Activated CD4-positive, CD25-positive, alpha-beta regulatory T cell (primary cell): ENCODE measurements at places on chromosomes 4 and X.

DNA sequence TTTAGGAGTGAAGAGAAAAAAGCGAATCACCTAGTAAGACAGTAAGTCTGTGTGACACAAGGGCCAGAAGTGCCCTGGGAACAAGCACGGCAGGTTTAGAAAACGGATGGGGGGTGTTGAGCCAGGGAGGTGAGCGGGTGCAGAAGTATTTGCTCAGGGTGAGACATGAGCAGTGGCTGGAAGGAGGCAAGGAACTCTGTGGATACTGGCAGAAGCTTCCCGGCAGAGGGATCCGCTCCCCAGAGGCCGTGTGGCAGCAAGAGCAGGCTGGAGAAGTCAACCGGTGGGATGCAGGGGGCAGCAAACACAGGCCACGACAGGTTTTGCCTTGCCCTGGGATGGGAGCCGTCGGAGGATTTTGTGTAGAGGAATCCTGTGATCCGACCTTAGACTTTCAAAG, 2.3 kb upstream of the UVSSA start:
- DNase-seq = no peak

GRCh38 chr4:6751611-6752485, 30.7 kb upstream of the KIAA0232 start:
- DNase-seq = no peak

DNA sequence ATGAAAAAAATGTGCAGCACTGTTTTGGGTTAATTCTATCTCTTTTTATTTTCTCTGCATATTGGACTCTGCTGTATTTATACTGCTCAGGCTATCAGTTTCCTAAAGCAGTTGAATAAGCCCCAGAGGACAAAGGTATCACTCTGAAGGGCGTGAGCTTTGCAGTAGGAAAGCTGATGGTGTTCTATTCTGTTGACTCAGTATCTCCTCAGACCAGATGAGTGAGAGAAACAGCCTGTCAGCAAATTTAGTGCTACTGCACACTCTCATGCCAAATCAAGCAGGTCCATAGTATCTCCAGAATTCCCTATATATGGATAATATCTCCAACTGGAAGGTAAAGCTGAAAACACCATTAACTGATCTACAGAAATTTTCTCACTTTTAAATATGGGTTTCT, 132.3 kb upstream of the UGT8 start:
- no peak for DNase-seq

GRCh38 chr4:172813359-172813923, 355.2 kb upstream of the GALNT7 start:
- DNase-seq = no peak

DNA sequence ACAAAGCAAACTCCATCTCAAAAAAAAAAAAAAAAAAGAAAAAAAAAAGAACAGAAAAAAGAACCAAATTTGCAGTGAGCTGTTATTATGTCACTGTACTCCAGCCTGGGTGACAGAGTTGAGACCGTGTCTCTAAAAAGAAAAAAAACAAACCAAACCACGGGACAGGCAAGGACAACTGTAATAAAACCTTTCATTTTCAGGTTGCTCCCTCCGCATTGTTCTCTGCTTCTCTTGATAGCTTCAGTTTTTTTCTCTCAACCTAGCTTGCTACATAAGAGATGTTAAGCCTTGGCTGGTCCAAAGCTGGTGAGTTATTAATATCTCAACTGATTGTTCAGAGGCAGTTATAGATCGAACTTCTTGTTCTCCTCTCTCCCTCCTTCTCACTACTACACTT, 23.1 kb upstream of the ELF2 start:
- no peak for DNase-seq

- no peak for DNase-seq
Observed at GRCh38 chrX:1207496-1208025, 4.9 kb downstream of the CRLF2 start.

DNA sequence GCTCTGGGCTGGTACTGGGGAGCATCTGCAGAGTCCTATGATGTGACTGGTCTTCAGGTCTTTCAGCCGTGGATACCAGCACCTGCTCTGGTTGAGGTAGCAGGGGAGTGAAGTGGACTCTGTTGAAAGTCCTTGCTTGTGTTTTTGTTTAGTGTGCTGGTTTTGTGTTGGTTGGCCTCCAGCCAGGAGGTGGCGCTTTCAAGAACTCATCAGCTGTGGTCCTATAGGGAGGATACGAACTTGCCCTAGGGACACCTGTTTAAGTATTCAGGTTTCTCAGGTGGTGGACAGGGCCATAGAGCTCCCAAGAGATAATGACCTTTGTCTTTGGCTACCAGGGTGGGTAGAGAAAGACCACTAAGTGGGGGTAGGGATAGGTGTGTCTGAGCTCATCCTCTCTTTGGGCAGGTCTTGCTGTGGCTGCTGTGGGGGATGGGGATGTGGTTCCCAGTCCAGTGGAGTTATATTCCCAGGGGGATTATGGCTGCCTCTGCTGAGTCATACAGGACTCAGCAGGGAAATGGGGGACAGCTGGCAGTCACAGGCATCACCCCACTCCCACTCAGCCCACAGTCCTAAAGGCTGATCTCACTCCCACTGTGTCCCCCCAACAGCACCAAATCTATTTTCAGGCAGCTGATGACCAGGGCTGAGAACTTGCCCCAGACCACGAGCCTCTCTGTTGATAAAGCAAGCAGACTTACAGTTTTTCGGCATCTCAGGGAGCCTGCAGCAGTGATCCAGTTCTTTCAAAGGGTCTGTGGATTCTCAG, 24.1 kb downstream of the MSMO1 start:
- DNase-seq = no peak

GRCh38 chrX:25343060-25343459, 327.3 kb upstream of the ARX start:
- DNase-seq = no peak
